ENCODE measurements at places on chromosomes 16 and 17.

DNA sequence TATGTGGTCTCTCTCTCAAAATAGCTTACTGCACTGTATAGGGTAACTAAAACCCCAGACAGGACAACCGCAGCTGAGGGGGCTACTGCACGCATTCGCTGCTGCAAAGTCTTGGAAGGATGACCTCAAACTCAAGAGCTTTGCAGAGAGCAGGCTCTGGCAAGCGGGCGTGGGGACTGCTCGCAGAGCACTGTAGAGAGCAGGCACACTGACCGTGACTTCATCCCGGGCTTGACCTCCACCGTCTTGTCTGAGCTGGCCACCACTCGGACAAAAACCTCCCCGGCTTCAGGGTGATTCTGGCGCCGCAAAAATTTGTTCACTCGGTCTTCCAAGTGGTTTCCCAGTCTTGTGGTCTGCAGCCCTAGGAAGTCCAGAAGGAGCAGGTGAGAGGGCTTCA is 22.9 kb upstream of the TRAP1 start:
- no peak for DNase-seq

- DNase-seq: no peak
These were observed 26.2 kb downstream of the TRAP1 start for GRCh38 chr16:3690980-3691720.

GRCh38 chr17:57035971-57036481 is 49.0 kb upstream of the AKAP1 start:
- DNase-seq: no peak

GRCh38 chr16:6132121-6132520 is 1034.5 kb upstream of the EEF2KMT start:
- no peak for DNase-seq

- DNase-seq: no peak
These were observed 40.0 kb downstream of the LGALS9 start for GRCh38 chr17:27670791-27671590.

DNA sequence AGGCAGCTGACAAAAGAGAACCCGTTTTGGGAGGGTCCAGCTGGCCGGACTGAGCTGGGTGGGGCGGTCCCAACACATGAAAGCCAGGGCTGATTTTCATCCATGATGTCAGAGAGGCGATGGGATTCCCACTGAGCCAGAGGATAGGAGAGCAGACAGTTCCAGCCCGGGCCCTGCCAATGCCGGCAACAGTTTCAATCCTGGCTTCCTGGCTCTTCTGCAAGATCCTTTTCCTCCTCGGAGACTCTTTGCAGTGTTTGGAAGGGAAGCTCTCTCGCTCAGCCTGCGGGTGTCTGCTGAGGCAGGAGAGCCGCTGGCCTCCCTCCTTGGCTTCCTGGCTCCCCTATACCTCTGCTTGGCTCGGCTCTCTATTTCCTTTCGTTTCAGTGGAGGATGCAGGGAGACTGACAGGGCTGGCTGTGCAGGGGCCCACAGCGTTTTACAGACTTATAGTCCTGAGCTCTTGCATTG is 145.5 kb upstream of the SOX9 start:
- DNase-seq: no peak

GRCh38 chr17:71315568-71315967 is 805.3 kb upstream of the SOX9 start:
- DNase-seq: no peak

- no peak for DNase-seq
These were observed 47.3 kb downstream of the TTC19 start for GRCh38 chr17:16046966-16047365.

DNA sequence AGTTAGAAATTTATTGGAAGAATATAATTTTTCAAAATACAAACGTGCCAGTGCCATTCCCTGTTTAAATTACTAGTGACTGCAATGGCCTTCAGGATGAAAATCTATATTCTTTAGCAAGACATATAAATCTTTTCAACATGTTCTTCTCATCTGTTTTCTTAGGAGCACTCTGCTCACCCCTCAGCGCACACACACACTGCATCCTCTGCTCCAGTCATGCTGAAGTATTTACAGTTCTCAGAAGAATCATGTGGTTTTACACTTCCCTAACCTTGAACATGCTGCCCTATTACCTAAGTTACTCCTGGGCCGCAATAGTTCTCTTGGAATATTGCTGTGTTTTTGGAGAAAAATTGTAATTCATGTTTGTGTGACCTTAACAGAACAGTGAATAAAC is 820.6 kb downstream of the CDH8 start:
- no peak for DNase-seq

DNA sequence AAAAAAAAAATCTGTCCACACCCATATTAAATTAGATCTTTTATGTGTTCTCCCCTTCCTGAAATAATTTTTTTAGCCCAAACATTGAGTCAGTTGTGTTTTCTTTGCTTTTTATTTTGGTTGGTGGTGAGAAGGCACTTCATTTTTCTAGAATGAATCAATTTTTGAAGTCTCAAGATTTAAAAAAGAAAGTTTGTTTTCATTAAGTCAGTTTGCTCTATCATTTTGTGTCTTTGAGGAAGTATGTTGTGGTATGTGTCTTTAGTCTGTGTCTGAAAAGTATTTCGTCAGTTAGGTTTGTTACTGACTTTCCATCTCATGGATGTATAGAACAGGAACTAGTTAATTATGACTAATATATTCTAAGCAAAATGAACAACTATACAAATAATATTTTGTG is 3.8 kb downstream of the IGF2BP1 start:
- no peak for DNase-seq

DNA sequence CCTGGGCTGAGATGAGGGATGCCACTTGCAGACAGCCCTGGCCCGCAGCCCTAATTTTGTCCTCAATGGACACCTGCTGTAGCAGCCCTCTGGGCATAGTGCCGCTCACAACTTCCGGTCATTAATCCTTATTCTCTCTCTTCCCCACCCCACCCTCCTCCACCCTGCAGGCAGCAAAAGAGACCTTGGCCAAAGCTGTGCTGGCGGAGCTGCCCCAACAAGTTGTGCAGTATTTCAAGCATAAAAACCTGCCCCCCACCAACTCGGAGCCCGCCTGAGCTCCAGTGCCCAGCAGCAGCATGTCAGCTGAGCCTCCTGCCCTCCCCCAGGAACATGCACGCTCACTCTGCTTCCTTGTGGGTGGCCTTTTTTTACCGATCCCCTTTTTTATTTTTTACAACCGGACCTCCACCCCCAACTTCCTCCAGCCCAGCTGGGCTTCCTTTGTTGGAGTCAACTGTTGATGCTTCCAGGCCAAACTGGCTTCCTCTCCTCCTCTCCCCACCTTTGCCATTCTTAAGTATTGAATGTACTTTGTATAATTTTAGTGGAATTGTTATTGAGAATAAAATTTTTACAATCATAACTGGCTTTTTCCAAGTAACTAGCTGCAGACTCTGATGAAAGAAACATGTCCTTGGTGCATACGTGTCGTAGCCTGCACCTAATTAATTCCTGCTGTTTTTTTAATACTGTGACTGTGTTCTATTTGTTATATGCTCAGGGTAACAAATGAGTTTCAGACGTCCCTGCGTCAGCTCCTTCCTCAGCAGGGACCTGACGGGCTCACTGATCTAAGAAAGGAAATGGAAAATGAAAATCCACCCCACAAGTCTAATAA is 38.2 kb downstream of the PSME3IP1 start:
- DNase-seq: no peak

DNA sequence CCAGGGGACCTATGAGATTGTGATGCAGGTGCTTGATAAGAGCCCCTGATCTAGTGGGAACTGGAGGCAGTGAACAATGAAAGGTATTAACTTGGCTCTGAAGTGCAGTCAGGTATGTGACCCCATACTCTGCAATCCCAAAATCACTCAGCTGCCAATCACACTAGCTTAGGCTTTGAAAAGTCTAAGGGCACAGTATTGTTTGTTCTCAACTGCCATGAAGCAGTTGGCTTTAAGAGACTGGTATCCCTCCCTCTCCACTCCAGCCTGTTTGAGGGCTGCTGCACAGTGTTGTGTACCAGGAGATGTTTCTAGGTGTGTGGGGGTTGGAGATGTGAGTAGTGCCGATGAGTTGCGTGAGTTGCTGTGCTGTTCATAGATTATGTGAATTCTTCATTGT is 2.4 kb downstream of the YPEL2 start:
- DNase-seq: no peak

- DNase-seq: no peak
These were observed 36.0 kb upstream of the MLKL start for GRCh38 chr16:74736531-74737157.

DNA sequence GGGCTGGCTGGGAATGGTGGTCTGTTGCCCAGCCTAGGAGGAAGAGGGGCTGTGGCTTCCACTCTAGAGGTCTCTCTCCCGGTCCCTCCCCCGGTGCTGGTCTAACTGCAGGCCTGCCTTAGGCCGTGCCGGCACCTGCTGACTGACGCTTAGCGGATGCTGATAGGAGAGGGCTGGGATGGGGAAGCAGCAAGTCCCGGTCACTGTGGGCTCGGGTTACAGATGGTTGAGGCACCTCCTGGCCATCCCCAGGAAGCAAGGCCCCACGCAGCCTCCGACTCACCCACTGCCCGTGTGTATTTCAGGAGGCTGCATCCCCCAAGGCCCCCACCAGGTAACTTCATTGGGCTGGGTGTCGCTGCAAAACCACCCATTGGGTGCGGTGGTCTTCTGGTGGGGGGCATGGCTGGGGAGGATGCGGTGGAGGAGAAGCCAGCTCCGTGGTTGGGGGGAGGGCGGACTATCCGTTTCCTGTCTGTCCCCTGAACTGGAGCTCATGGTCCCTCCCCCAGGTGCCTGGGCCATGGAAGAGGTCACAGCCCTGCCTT is 278.9 kb downstream of the SEC14L1 start:
- peak; percentile 45 for DNase-seq

DNA sequence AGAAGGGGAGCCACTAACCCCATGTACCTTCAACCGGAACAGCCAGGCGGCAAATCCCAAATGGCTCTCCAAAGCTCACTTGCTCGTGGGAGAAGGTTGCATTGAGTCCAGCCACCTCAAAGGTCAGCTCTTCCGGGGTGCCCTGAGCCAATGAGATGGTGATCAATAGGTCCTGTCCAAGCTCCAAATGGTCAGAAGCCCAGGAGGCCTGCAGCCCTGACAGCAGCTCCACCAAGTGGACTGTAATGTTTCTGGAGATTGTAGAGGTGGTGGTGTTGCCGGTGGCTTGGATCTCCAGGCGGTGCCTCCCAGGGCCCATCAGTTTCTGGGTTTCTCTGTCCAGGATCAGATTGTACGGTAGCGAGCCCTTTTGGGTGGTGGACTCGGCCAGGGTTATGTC is 39.9 kb upstream of the BCO1 start:
- DNase-seq: peak; percentile 19

DNA sequence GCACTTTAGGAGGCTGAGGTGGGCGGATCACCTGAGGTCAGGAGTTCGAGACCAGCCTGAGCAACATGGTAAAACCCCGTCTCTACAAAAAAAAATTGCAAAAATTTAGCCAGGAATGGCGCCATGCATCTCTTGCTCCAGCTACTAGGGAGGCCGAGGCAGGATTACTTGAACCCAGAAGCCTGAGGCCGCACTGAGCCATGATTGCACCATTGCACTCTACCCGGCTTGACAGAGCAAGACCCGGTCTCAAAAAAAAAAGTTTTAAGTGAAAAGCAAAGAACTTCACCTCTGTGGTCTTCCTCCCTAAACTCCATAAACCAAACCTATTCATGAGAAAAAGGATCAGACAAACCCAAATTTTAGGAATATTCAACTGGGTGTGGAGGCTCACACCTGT is 7.0 kb downstream of the CD2BP2 start:
- DNase-seq: no peak

DNA sequence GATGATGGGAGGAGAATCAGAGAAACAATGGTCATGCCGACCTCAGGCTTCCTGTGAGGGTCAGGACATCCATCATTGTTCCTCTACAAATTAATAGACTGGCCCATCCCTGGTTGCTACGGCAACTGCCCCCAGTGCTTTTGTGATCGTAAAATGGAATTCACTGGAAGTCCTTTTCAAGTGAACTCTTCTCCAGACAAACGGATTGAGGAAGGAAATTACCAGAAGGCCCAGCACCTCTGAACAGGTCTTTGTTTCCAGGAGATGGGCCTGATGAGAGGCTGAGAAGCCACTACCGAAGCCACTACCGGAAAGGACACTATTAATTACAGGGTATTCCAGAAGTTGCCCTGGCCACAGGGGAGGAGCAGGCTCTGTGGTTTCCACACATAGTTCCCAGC is 126.0 kb downstream of the MGAT5B start:
- no peak for DNase-seq

All from DMS53 (cell line).